ENCODE measurements at places on chromosomes 2 and 18.
A peak's percentile ranks its signal among the peaks of the same experiment; 100 is the strongest.

GRCh38 chr2:11319939-11320338, 24.5 kb downstream of the ROCK2 start:
- no peak for DNase-seq

DNA sequence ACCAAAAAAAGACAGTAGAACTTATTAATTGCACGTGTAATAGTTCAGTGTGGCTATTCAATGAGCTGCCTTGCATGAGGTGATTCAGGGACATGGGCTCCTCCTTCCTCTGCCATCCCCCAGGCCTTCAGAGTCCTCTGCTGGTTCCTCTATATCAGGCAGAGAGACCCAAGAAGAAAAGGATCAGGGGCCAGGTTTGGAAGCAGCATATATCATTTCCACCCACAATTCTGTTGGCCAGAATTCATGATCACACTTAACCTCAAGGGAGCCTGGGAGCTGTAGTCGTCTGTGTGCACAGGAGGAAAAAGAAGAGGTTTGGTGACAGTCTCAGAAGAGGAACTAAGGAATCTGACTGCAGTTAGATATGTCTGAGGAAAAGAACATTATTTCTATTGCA, 114.0 kb upstream of the GLS start:
- DNase-seq: no peak

DNA sequence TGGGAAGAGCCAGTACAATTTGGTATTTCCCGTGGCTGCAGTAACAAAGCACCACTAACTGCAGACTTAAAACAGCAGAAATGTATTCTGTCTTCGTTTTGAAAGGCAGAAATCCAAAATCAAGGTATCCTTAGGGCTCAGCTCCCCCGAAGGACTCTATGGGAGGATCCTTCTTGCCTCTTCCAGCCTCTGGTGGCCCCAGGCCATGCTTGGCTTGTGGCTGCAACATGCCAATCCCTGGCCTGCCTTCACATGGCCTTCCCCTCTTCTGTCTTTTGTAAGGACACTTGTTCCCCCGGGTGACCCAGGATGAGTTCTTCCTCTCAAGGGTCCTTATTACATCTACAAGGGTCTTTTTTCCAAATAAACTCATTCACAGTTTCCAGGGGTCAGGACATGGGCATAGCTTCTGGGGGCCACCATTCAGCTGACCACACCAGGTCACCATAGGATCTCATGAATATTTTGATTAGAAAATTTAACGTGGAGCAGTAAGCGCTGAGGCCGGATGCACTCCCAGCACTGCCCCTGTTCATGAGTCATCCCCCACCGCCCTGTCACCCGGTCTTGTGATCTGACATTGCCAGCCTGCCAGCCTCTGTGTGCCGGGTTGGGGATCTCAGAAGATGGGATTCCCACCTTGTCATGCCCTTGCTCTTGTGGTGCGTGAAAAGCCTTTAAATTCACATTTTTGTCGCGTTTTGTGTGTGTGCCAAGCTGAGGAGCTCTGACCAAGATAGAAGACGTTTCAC, 61.2 kb upstream of the B3GNT7 start:
- no peak for DNase-seq

DNA sequence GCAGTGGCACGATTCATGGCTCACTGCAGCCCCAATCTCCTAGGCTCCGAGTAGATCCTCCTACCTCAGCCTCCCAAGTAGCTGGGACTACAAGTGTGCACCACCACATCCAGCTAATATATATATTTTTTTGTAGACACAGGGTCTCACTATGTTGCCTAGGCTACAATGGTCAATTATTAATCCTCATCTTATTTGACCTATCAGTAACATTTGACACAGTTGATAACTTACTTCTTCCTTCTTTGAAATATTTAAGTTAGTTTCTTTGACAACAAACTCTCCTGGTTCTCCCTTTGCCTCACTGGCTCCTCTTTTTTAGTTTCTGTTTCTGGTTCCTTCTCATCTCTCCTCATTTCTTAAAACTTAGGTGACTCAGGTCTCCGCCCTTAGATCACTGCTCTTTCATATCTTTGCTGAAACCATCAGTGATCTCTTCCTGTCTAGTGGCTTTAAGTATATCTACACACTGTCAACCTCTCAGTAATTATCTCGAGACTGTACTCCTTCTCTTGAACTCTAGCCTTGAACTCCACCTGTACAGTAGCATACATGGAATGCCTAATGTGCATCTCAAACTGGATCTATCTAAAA, 11.5 kb downstream of the PGAP1 start:
- DNase-seq: no peak

DNA sequence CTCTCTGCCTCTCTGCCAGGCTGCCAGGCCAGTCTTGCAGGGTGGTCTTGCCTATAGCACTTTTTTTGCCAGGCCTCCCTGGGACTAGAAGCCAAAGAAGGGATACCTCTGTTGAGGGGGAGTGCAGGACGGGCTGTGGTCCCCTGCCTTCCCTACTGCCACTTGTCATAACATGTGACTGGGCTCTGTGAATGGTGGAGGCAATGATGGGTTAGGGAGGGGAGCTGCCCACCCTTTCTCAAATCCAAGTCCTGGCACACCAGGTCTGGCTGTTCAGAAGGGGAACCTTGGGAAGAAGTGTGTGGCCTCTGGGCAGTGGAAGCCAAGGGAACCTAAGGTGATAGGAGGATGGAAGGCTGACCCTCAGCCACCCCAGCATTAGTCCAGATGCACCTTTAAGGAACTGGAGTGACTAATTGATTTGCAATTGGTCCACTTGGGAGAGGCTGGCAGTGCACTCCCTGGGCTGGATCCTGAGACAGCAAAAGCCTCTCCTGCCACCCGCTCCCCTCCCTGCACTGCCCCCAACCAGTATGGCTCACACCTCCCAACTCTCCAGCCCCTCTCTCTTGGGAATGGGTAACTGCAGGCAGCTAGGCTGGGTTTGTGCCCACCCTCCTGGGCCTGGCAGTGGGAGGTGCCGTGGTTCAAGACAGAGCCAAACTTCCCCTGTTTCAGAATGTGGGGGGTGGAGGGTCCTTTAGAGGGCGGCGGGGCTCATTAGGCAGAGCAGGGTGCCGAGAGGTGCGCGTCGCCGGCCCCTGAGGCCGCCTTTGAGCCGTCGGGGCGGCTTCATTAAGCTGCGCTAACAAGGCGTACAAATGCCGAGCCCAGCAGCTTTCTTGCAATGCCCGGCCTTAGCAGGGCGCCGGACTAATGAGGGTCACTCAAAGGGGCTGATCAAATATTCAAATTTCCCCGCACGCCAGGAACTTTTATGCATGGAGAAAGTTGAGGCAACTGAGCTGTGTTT, 4.5 kb upstream of the SIX3 start:
- DNase-seq: no peak

DNA sequence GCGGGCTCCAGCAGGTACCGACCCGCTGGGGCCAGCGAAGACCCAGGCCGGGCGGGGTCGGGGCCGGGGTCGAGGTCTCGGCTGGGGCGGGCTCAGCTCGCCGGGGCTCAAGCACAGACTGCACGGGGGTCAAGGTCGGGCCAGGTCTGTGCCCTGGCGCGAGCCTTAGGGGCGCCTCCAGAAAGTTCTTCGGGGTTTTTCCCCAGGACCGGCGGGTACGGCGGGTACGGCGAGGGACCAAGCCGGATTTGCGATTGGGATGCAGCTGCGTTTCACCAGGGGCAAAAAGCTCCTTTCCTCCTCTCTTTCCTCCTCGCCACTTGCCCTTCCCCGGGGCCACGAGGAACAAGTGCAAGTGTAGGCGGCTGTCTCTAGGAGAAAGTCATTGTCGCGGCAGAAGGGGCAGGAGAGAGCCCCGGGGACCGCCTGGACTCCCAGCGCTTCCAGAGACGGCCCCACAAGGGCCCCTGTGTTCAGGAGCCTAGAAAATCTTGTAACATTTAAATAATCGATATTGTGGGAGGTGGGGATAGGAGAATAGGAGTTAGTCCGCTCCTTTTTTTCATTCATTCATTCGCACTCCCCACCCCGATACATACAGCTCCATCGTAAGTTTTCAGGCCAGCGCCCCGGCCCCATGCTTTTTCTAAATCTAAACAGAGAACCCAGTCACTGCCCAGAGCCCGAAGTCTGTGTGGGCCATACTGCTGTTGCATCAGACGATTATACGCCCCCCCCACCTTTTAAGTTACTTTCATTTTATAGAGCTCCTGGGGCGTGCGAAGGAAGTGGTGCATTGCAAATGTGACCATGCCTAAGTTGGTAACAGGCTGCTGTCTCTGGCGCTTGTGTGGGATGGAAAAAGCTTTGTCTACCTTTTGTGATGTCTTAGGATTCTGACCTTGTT, 679 bp downstream of the PMAIP1 start:
- DNase-seq: peak; percentile 37

DNA sequence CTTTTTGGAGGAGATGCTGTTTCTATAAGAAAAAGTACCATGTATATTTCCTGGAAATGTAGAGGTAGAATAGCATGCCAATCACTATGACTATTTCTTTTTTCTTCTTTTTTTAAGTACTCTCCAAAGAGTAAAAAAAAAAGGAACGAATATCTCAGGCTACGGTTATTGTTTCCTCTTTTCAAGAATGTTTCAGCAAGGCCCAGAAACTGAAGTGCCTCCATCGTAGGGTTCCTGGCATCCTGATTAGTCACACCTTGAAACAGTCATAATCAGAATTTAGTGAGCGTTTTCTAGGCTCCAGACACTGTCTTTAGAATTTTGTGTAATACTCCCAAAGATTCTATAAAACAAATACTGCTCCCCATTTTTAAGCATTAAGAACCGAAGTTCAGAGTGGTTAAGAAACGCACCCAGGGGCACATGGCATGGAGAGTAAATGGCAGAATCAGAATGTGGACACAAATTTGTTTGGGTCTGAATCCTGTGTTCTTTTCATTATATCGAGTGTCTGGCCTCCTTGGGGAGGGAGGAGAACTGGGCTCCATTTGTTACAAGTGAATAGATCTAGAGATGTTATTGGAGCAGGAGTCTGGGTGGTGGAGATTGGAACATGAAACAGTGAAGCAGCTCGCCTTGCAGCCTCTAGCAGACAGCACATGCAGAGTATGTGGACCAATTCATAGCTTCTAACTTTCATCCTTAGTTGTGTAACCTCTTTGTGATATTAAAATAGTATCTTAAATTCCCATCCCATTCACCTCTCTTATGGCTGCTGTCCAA, 26.7 kb downstream of the ZEB2 start:
- DNase-seq: no peak

DNA sequence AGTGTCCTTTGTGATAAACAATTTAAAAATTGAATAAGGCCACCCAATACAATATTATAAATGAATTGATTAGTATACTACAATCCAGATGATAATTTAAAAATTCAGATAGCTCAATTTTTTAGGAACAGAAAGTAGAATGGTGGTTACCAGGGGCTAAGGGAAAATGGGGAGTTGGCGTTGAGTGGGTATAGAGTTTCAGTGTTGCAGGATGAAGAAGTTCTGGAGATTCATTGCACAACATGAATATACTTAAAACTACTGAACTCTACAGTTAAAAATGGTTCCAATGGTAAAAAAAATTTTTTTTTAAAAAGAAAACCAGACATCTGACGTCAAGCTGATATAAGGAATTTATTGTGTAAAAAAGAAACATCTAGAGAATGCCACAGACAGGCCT, 20.9 kb downstream of the SLC39A6 start:
- no peak for DNase-seq

DNA sequence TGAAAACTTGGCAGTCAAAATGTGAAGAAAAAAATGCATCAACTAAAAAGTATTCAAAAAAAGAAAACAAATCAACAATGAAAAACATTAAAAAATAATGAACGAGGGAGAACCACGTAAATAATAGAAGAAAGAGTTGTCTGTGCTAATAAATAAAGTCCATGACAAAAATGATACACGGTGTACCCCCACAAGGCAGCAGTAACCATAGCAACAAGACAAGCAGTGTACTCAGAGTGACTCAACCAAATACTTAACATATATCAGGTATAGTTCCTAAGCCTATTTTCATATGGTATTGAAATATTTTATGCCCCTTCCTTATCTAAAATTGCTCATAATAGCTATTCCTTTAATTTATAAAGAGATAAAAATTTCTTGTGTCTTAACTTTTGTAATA, 162.3 kb upstream of the TMEM200C start:
- DNase-seq: no peak

DNA sequence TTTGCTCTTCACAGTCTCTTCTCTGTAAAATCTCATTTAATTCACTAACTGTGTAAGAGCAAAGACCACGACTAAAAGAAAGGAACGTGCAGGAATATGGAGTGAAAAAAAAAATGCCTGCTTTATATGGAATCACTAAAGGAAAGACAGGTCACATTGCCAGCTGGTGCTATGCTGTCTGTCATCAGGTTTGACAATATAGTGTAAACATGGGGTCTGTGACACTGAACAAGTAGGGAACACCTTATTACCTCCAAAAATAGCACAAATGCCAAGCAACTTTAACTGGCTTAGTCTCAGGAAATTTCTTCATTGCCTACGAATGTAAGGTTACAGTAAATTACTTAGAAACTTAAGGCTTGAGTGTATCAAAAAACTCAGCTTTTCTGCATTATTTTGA, 364.5 kb upstream of the LINC00305 start:
- DNase-seq: no peak

DNA sequence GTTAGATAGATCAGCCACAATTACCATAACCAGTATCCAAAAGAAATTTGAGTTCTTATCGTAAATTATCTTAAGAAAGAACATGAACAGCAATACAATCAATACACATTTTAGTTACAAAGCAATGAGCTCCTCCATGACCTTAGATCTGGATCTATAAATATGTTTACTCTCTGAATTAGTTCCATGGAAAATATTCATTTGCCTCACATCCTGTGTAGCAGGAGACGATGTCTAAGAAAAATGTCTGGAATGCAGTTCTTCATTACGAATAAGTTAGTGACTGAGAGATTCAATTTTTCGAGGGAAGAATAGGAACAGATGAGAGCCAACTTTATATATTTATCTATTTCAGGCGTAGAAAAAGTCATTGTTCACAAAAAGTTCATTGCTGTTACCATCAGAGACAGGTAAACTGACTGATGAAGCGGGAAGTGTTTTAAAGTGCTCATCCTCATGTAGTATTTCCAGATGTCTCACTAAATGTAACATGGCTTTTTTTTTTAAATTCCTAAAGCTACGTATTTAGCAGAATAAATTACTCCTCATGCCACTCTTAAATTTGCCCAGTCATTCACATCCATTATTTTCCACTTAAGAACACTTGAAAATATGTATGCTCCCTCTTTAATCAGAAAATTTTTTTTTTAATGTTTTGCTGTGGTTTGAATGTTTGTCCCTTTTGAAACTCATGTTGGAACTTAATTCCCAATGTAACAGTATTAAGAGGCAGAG, 106.5 kb upstream of the SCN1A start:
- DNase-seq: no peak

- no peak for DNase-seq
Observed at GRCh38 chr2:38215993-38216392, 140.0 kb upstream of the CYP1B1 start.

GRCh38 chr18:25279133-25279532, 72.8 kb downstream of the ZNF521 start:
- no peak for DNase-seq

- DNase-seq: no peak
Observed at GRCh38 chr2:70887208-70887549, 48.5 kb upstream of the ATP6V1B1 start.

- DNase-seq: no peak
Observed at GRCh38 chr2:152611458-152612231, 105.6 kb downstream of the PRPF40A start.

GRCh38 chr2:219893541-219893940, 266.1 kb downstream of the SLC4A3 start:
- DNase-seq: no peak

GRCh38 chr2:45130736-45131135, 121.5 kb upstream of the SIX2 start:
- DNase-seq: no peak

GRCh38 chr2:1848599-1848995, 104.3 kb upstream of the PXDN start:
- no peak for DNase-seq

- DNase-seq: no peak
Observed at GRCh38 chr2:120204417-120204816, 18.8 kb downstream of the TMEM185B start.

Data from NCI-H2081 (cell line).